ENCODE measurements at places on chromosomes 3 and 15.
A peak's percentile ranks its signal among the peaks of the same experiment; 100 is the strongest.

DNA sequence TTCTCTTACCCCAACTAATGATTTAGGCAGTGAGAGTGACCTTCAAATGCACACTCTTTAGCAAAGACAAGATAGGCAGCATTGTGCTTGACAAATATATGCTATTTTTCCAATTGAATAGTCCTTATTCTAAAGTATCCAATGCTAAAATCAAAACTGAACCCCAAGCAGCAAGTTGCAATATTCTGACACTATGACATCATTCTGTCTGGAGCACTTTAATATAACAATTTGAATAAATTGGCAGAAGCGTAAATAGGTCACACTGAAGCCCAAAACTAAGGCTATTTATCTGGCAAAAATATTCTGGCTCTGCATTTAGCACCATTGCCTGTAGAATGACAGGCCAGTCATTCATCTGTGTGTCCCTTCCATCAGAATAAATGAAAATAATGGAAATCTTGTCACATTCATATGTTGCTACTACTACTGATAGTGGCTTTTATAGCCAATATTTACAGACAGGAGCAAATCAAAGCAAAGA is 2.9 kb downstream of the CBLB start:
- peak overlapping the region; percentile 96 for H3K27ac ChIP-seq
- peaks cover 6% of the 10 kb centered on the region for H3K36me3 ChIP-seq
- H3K4me1 ChIP-seq = no peaks in the 10 kb centered on the region
- H3K27me3 ChIP-seq = no peaks in the 10 kb centered on the region
- no peak for DNase-seq
- H3K4me3 ChIP-seq = peak overlapping the region; percentile 80

DNA sequence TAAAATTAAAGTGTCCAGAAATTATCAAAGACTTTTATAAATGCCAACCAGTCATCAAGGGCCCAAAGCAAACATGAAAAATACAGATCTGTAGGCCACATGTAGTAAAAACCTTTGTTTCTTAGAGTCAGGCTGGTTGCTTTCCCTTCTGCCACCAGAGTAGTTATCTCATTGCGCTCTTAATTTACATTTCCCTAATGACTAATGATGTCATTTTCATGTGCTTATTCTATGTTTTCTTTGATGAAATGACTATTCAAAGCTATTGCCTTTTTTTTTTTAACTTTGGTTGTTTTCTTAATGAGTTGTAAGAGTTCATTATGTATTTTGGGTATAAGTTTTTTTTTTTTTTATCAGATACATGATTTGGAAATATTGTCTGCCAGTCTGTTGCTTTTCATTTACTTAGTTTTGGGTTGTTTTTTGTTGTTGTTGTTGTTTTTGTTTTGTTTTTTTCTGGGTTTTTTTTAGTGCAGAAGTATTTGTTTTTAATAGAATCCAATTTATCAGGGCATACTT is 140.6 kb downstream of the HCN4 start:
- no peak overlapping the region for H3K4me3 ChIP-seq
- DNase-seq = no peak
- H3K36me3 ChIP-seq = no peaks in the 10 kb centered on the region
- H3K27me3 ChIP-seq = no peaks in the 10 kb centered on the region

DNA sequence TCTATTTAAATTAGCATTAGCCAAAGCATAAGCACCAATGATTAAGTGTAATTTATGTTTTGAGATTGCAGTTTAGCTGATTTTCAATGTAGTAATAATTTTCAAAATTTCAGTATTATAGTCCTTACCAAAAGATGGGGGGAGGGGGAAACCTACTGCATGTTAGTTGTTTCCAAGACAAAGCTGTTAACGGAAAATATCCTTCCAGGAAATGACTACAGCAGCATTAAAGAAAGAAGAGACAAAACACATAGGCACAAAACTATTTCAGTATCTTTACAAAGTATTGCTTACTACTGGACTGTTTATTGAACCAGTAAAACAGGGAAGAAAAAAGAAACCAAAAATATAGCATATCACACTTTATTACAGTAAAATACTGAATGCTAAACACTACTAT is 10.5 kb downstream of the BNIP2 start:
- peaks cover 75% of the 10 kb centered on the region for H3K36me3 ChIP-seq
- no peak overlapping the region for H3K27ac ChIP-seq

- H3K27me3 ChIP-seq = no peaks in the 10 kb centered on the region
- H3K4me1 ChIP-seq = no peaks in the 10 kb centered on the region
- H3K27ac ChIP-seq = no peak overlapping the region
- H3K36me3 ChIP-seq = no peaks in the 10 kb centered on the region
- H3K4me3 ChIP-seq = no peak overlapping the region
Measured at GRCh38 chr15:90142216-90143165, 40.2 kb upstream of the IDH2 start.

- H3K27me3 ChIP-seq = no peaks in the 10 kb centered on the region
- no peak for DNase-seq
- peaks cover 11% of the 10 kb centered on the region for H3K4me1 ChIP-seq
- no peak overlapping the region for H3K27ac ChIP-seq
- H3K36me3 ChIP-seq = peaks cover 7% of the 10 kb centered on the region
Measured at GRCh38 chr3:67620869-67621268, 33.5 kb downstream of the SUCLG2 start.

- DNase-seq = no peak
- H3K27ac ChIP-seq = no peak overlapping the region
- no peaks in the 10 kb centered on the region for H3K27me3 ChIP-seq
- peaks cover 60% of the 10 kb centered on the region for H3K36me3 ChIP-seq
Measured at GRCh38 chr3:123281406-123281805, 79.7 kb downstream of the SEC22A start.

DNA sequence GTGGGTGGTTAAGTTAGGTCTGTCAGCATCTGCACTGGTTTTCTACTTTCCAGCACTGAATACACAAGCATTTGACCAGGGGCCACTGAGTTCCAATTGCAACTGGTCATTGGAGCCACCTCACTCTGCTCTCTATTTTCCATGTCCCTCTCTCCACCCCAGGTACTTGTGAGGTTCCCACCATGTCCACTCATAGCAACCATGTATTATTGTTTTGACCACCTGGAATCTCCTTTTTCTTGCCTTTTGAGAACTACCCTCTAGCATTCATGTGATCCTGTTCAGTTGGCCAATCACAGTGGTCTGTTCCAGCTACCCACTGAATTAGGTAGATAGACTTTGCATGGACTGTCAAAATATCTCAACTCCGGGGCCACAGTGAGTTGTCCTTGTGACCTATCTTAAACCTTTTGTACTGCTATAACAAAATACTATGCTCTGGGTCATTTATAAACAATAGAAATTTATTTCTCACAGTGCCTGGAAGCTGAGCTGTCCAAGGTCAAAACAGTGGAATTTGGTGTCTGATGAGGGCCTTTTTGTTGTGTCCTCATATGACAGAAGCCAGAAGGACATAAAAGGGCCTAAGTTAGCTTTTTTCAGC is 20.2 kb upstream of the TM4SF18 start:
- peaks cover 8% of the 10 kb centered on the region for H3K4me1 ChIP-seq
- no peaks in the 10 kb centered on the region for H3K36me3 ChIP-seq
- H3K27ac ChIP-seq = no peak overlapping the region
- DNase-seq = no peak

- peak overlapping the region; percentile 33 for H3K27ac ChIP-seq
- no peak for DNase-seq
- H3K4me1 ChIP-seq = peaks cover 7% of the 10 kb centered on the region
- H3K36me3 ChIP-seq = no peaks in the 10 kb centered on the region
Measured at GRCh38 chr3:197216169-197216860, 82.1 kb downstream of the DLG1 start.

- H3K36me3 ChIP-seq = no peaks in the 10 kb centered on the region
- DNase-seq = no peak
- H3K4me1 ChIP-seq = no peaks in the 10 kb centered on the region
- H3K27me3 ChIP-seq = no peaks in the 10 kb centered on the region
- no peak overlapping the region for H3K4me3 ChIP-seq
Measured at GRCh38 chr3:106124818-106125217, 256.0 kb upstream of the CBLB start.

DNA sequence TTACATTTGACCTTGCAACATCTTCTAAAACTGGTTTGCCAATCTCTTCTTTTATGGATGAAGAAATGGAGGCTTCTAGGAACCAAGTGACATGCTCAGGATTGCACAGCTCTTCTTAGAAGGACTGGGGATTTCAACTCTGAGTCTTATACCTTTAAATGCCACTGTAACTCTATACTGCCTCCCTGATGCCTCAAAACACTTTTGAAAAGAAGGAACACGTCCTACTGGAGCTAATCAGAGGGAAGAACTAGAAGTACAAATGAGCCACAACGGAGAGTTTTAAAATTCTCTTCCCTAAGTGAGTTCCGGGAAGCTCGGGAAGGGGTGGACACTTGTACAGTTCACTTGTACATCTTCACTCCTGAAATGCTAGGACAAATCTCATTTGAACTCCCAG is 949 bp upstream of the MITF start:
- H3K27ac ChIP-seq = peak overlapping the region; percentile 88
- no peak for DNase-seq
- no peaks in the 10 kb centered on the region for H3K27me3 ChIP-seq

GRCh38 chr3:106249159-106249558 is 380.3 kb upstream of the CBLB start:
- DNase-seq = no peak
- H3K4me3 ChIP-seq = no peak overlapping the region
- H3K27ac ChIP-seq = no peak overlapping the region
- H3K36me3 ChIP-seq = no peaks in the 10 kb centered on the region
- H3K27me3 ChIP-seq = no peaks in the 10 kb centered on the region
- H3K4me1 ChIP-seq = no peaks in the 10 kb centered on the region

GRCh38 chr3:27326202-27326601 is 43.0 kb downstream of the NEK10 start:
- H3K36me3 ChIP-seq = no peaks in the 10 kb centered on the region
- no peaks in the 10 kb centered on the region for H3K27me3 ChIP-seq
- DNase-seq = no peak
- H3K27ac ChIP-seq = peak overlapping the region; percentile 43
- no peak overlapping the region for H3K4me3 ChIP-seq
- H3K4me1 ChIP-seq = peaks cover 11% of the 10 kb centered on the region

DNA sequence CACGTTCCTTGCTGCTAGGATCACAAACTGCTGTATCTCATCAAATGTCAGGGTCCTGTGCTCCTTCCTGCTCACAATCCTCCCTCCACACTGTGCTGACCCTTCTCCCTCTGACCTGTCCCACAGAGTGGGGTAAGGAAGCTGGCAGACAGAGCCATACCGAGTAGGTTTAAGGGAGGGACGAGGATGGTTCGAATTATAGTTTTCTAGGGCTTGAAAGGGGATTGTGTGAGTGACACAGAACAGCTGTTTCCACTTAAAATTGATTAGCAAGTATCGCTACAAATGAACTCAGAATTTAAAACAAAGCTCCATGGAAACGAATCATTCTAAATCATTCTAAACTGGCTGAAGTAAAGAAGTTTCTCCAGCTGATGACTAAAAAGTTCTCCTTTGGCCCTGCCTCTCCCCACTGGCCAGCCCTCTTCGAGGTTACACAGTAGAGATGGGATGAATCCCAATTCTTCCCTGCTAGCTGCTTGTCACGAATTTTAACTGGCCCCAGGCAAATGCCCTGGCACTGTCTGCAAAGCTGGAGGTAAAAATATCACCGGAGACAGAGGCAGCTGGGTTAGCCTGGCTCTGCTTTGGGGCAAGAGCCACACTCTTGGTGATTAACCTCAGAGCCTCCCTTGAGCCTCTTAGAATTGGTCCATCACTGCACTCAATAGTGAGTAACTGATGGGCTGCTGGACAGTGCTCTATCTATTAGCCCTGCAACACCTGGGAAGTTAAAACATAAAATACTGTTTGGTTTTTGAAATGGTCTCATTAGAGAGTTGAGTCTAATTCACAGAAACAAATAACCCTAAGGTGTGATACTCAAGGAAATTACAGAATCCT is 194.9 kb downstream of the CHST2 start:
- no peak overlapping the region for H3K27ac ChIP-seq
- H3K27me3 ChIP-seq = no peaks in the 10 kb centered on the region
- H3K4me3 ChIP-seq = no peak overlapping the region
- no peaks in the 10 kb centered on the region for H3K36me3 ChIP-seq

- peak overlapping the region; percentile 96 for H3K27ac ChIP-seq
- H3K27me3 ChIP-seq = no peaks in the 10 kb centered on the region
- peaks cover 100% of the 10 kb centered on the region for H3K4me1 ChIP-seq
- no peak overlapping the region for H3K4me3 ChIP-seq
- no peak for DNase-seq
Measured at GRCh38 chr3:188188911-188189310, 35.0 kb downstream of the LPP start.

DNA sequence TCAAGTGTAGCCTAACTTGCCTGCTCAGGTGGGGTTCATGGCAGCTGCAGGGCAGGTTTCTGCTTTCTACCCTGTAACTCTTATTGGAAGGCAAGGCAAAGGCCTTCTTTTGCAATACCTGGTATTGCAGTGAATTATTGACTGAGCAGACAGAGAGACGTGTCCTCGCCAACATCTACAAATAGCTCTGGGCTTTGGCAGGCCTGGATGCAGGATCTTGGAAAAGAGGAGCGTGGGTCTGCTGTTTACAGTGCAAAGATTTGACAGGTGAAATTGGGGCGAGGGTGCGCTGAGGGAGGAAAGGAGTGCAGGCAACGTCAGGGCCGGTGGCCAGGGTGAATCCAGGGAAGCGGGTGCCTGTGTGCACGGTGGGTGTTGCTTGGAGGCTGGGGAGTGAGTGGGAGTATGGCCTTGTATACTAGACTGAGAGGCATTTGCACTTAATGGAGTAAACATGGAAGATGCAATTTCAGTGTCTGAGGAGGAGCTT is 44.5 kb downstream of the ST6GAL1 start:
- no peaks in the 10 kb centered on the region for H3K27me3 ChIP-seq
- H3K4me3 ChIP-seq = no peak overlapping the region
- no peak for DNase-seq
- H3K36me3 ChIP-seq = no peaks in the 10 kb centered on the region
- H3K27ac ChIP-seq = peak overlapping the region; percentile 80

GRCh38 chr3:81295906-81296577 is 465.4 kb downstream of the GBE1 start:
- no peak for DNase-seq
- H3K4me1 ChIP-seq = no peaks in the 10 kb centered on the region
- H3K27ac ChIP-seq = no peak overlapping the region
- no peaks in the 10 kb centered on the region for H3K27me3 ChIP-seq
- no peak overlapping the region for H3K4me3 ChIP-seq

DNA sequence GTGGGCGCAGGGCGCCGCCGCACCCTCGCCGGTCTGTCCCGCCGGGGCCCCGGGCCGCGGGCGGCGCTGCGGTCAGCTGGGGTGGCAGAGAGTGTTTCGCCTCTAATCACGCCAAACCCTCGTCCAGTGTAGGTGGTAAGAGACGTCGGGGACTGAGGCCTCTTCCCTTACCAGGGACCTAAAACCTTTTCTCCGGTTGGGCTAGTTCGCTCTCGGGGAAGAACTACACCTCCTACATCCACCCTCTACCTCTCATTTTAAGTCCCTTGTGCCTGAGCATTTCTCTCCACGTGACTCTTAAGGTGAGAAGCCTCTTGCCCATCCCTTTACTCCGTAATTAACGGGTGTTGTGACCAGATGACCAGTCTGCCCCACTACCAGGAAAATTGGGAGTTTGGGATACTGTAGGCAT is 520 bp downstream of the TMEM42 start:
- H3K4me1 ChIP-seq = peaks cover 7% of the 10 kb centered on the region
- H3K36me3 ChIP-seq = no peaks in the 10 kb centered on the region
- no peaks in the 10 kb centered on the region for H3K27me3 ChIP-seq
- DNase-seq = no peak

GRCh38 chr15:31215490-31216214 is 111.0 kb upstream of the KLF13 start:
- DNase-seq = peak; percentile 77
- H3K4me3 ChIP-seq = peak overlapping the region; percentile 52
- peak overlapping the region; percentile 91 for H3K27ac ChIP-seq
- no peaks in the 10 kb centered on the region for H3K27me3 ChIP-seq
- peaks cover 27% of the 10 kb centered on the region for H3K4me1 ChIP-seq

All from tibial artery (tissue), 4 donors.